GM23248 (cell line): ENCODE measurements at places on chromosomes 1 and 21. TPM values are rescaled to one million over a fixed set of nuclear protein-coding genes. Genes with fewer than 3 reads are reported as not detected.

LRRC53 gene
- not detected in 2 replicates for total RNA-seq

- no peak for DNase-seq
These were observed 87.1 kb downstream of the DAB1 start for GRCh38 chr1:57336793-57337192.

GRCh38 chr1:167012570-167012969 lies 23.5 kb downstream of the MAEL start:
- DNase-seq = no peak

GRCh38 chr1:80495806-80496205 lies 1304.9 kb upstream of the ADGRL2 start:
- no peak for DNase-seq

DNA sequence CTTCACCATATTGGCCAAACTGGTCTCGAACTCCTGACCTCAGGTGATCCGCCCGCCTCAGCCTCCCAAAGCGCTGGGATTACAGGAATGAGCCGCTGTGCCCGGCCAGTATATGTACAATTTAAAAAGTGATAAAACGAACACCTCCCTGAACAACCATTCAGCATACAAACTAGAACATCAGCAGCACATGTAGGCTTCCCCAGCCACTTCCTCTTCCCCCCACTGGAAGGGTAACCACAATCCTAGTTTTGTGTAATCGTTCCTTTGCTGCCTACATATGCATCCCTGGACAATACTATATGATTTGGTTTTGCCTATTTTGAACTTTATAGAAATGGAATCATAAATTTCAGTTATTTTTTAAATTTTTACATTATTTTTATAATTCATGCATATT lies 60.4 kb downstream of the DESI2 start:
- no peak for DNase-seq

CCDC185 gene
- total RNA-seq = not detected in 2 replicates

OR2AK2 gene
- total RNA-seq = not detected in 2 replicates

DNA sequence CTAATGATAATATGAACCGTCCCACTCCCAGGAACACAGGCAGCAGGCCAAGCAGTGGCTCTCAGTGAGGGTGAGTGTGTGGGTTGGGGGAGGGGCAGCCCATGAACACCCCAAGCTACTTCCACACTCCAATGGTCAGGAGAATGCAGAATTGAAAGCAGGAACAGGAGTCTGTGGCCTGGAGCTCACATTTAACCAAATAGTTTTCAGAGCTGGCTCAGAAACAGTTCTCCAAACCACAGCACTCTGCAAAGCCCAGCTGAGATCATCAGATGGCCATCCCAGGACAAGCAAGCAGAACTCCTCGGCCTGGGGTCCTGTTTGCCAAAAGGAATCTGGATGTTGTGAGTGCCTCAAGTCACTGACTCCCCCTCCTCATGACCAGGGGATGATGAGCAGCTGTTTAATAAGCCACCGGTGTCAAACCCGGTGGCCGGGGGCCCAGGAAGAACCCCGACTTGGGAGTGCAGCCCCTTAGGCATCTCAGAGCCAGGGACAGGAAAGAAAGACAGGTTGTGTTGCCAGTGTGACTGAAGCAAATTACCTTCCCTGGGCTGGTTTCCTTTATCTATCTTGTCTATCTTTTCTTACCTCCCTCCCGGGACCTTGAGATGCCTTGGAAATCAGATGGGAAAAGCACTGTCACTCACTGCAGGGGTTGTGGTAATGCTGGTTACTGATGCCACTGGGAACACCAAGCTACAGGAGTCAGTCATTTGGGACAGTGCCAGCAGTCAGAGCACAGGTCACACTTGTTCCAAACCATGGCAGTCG lies 20.4 kb downstream of the DEGS1 start:
- peak; percentile 57 for DNase-seq

TDRD5 gene
- total RNA-seq = not detected in 2 replicates

ZNF683 gene
- total RNA-seq = not detected in 2 replicates

- peak; percentile 17 for DNase-seq
These were observed 2.9 kb upstream of the EDN2 start for GRCh38 chr1:41487126-41488039.

GRCh38 chr21:44423312-44423821 lies 31.9 kb upstream of the LRRC3 start:
- DNase-seq = no peak

GRCh38 chr1:45554198-45554597 lies 3.6 kb downstream of the AKR1A1 start:
- no peak for DNase-seq

TGFBR3 gene
- 25.4 and 26.5 TPM in 2 replicates for total RNA-seq

CATSPERE gene
- 1.0 and 1.2 TPM in 2 replicates for total RNA-seq

GRCh38 chr1:210151052-210151672 lies 81.4 kb upstream of the SERTAD4 start:
- no peak for DNase-seq

GRCh38 chr1:172599912-172600311 lies 59.0 kb upstream of the FASLG start:
- no peak for DNase-seq

- DNase-seq = no peak
These were observed 83.6 kb downstream of the CAMTA1 start for GRCh38 chr1:6868660-6869380.
